ENCODE measurements at places on chromosomes 3 and 15.

GRCh38 chr3:164306042-164306441, 772.3 kb downstream of the SI start:
- no peak for DNase-seq

GRCh38 chr3:127082066-127082465, 99.2 kb downstream of the PLXNA1 start:
- no peak for DNase-seq

DNA sequence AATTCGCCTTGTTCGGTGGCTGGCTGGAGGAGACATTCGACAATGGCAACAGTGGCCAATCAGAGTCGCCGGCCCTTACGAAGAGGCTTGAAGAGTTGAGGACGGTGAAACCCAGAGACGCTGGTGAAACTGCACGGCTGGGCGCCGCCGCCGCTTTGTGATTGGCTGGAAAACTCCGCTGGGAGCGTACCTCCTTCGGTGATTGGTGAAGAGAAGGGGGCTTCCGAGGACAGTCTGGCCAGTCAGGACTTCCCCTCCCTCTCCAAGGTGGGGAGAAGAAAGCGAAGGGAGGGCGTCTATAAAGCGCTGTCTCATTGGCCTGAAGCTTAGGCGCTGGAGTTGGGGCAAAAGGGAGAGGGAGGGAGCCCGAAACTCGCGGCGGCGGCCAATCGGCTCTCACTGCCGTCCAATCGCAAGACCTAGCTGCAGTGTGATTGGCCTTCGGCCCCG, 554 bp upstream of the GSK3B start:
- no peak for DNase-seq

- DNase-seq: no peak
These were observed 62.5 kb upstream of the GBE1 start for GRCh38 chr3:81823882-81824395.

GRCh38 chr3:63193647-63194046, 84.5 kb upstream of the SYNPR start:
- no peak for DNase-seq

DNA sequence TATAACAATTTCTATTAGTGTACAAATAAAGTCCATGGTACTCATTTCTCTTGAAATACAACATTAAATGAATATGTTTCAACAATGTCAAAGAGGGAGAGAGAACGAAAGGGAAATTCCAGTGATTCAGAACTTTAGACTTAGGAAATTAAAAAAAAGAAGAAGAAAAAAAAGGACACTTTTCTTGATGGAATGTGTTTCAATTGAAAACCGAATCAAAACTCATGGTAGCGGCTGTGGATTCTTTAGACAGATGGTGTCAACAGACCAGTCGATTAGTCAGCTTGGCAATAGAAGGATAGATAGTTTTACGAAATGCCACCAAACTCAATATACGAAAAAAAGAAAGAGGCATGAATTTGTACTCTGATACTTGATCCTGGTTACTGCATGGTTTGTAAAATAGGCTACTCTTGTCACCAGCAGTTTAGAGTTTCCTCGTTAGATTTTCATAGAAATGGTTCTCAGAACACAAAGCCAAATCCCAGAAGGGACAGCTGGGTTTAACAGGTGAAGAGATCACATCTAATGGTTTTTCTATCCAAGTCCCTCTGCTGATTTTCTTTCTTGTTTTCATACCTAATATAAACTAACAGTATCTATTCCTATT, 793.5 kb downstream of the ROBO1 start:
- no peak for DNase-seq

DNA sequence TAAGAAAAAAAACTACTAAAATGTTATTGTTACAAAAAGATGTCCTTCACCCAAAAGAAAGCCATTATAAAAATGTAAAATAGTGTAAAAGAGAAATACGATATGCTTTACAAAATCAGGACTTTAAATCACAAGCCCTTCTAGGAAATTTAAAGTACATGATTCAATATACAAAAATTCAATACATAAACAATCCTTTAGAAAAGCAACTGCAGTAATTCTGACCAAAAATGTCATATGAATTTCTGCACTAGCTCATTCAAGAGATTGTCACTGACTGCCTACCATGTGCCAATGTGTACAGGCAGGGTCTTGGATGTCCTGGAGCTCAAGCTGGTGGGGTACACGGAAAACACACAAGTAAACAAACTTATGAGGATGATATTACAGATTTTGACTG, 2.5 kb downstream of the MORC1 start:
- no peak for DNase-seq

GRCh38 chr3:56989977-56990640, 70.4 kb upstream of the SPATA12 start:
- no peak for DNase-seq

- DNase-seq: no peak
These were observed 237.8 kb downstream of the OPA1 start for GRCh38 chr3:193830791-193831191.
